ENCODE measurements at places on chromosomes 6 and 20.
A peak's percentile ranks its signal among the peaks of the same experiment; 100 is the strongest.

GRCh38 chr6:89409461-89410035 is 2.5 kb downstream of the RRAGD start:
- no peaks in the 10 kb centered on the region for H3K4me1 ChIP-seq
- H3K27ac ChIP-seq = no peak overlapping the region
- no peak overlapping the region for H3K4me3 ChIP-seq
- DNase-seq = no peak
- H3K36me3 ChIP-seq = no peaks in the 10 kb centered on the region

DNA sequence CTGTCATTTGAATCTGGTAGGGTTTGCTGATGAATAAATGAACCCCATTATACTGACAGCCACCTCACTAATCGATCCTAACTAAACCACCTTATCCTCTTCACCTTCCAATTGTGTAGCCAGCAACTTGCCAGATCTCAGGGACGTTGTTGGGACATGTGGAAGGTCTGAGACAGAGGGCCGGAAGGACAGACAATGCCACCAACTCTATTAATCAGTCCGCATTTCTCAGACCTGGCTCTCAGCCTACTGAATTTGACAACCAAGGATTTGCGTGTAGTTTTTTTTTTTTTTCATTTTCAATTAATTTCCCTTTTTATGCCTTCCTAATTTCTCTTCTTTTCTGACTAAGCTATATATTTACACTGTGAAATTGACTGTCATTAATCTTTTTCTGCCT is 122.5 kb downstream of the CARMIL1 start:
- no peak for DNase-seq
- H3K4me3 ChIP-seq = no peak overlapping the region
- H3K27me3 ChIP-seq = no peaks in the 10 kb centered on the region
- H3K4me1 ChIP-seq = peaks cover 20% of the 10 kb centered on the region
- no peaks in the 10 kb centered on the region for H3K36me3 ChIP-seq

- H3K4me3 ChIP-seq = no peak overlapping the region
- no peaks in the 10 kb centered on the region for H3K4me1 ChIP-seq
- peak; percentile 7 for DNase-seq
- H3K36me3 ChIP-seq = no peaks in the 10 kb centered on the region
- H3K27ac ChIP-seq = no peak overlapping the region
These were observed 9.6 kb upstream of the RIMS4 start for GRCh38 chr20:44819936-44820335.

DNA sequence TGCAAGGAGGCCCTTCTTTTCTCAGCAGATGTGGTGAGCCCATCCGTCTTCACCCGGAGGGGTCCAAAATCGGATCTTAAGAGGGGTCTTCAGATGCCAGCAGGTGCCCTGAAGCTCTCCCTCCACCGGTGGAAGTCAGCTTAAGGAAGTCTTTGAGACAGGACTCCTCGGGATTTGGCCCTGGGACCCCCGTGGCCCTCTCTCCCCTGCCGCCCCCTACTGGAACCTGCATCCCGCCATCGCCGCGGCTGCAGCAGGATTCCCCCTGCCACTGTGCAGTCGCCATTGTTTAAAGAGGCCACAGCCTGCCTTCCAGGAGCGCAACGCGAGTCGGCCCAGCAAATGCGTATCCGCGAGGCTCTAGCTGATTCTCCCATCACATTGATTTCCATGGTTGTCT is 292.5 kb upstream of the ZNF337 start:
- H3K4me3 ChIP-seq = no peak overlapping the region
- no peak overlapping the region for H3K27ac ChIP-seq
- no peaks in the 10 kb centered on the region for H3K36me3 ChIP-seq
- H3K4me1 ChIP-seq = no peaks in the 10 kb centered on the region

GRCh38 chr6:94130478-94130877 is 711.1 kb upstream of the EPHA7 start:
- no peaks in the 10 kb centered on the region for H3K27me3 ChIP-seq
- H3K4me1 ChIP-seq = no peaks in the 10 kb centered on the region
- H3K36me3 ChIP-seq = no peaks in the 10 kb centered on the region
- H3K4me3 ChIP-seq = no peak overlapping the region
- DNase-seq = no peak
- H3K27ac ChIP-seq = no peak overlapping the region

DNA sequence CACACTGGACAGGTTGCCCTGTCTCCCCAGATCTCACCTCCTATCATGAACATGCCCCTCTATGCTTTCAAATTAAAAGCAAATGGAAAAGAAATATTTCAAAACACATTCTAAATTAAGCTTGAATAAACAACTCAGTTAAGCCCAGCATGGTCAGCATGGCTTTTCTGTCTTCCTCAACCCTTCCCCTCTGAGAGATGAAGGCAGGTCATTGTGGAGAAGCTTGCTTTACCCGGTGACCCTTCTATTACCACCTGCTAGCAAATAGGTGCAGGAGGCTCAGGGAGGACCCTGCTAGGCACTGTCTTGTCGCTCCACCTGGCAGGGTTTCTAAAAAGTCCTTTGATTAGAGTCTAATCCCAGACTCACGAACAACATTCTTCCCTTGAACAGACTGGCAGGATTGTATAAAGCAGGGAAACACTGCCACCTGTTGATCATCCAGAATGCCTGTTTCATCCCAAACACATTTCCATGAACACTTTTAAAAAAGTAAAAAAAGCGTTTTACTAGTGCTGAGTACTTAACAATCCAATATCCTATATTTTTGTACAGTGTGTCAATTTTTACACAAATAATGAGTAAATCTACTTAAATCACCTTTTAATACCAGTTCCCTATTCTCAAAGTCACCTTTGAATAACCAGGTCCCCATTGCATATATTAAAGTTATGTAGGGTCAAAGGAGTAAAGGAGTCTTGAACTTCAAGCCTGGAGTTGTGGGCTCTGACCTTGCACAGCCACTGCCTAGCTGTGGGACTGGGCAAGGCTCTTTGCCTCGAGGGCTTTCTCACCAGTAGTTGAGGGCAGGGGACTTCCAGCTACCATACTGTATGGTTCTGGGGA is 75.5 kb downstream of the GPR6 start:
- H3K27me3 ChIP-seq = no peaks in the 10 kb centered on the region
- H3K36me3 ChIP-seq = no peaks in the 10 kb centered on the region
- H3K4me3 ChIP-seq = no peak overlapping the region
- H3K4me1 ChIP-seq = no peaks in the 10 kb centered on the region
- DNase-seq = no peak

- no peaks in the 10 kb centered on the region for H3K27me3 ChIP-seq
- no peak overlapping the region for H3K4me3 ChIP-seq
- H3K27ac ChIP-seq = no peak overlapping the region
- DNase-seq = no peak
- H3K4me1 ChIP-seq = no peaks in the 10 kb centered on the region
These were observed 15.2 kb upstream of the UQCC2 start for GRCh38 chr6:33726696-33727095.

GRCh38 chr6:158861686-158862381 is 42.7 kb upstream of the EZR start:
- H3K27ac ChIP-seq = no peak overlapping the region
- H3K4me3 ChIP-seq = no peak overlapping the region
- no peaks in the 10 kb centered on the region for H3K36me3 ChIP-seq

DNA sequence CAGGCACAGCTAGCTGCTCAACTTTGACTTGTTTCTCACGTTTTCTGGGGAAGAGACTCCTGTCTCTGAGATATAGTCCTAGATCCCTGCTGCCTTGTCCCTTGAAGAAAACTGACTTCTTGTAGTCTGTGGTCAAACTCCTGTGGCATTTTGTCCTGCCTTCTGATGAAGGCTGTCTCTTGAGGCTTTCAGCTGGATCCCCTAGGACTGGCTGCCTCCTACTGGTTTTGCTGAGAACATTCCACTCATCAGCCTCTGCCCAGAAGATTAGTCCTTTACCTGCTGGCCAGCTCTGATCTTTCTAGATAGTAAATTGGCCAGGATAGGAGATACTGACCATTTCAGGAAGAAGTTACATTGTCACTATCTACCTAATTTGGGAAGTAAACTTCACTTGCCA is 71.9 kb upstream of the CNR1 start:
- H3K4me3 ChIP-seq = no peak overlapping the region
- H3K27ac ChIP-seq = no peak overlapping the region
- no peak for DNase-seq
- no peaks in the 10 kb centered on the region for H3K36me3 ChIP-seq
- no peaks in the 10 kb centered on the region for H3K4me1 ChIP-seq
- H3K27me3 ChIP-seq = no peaks in the 10 kb centered on the region

DNA sequence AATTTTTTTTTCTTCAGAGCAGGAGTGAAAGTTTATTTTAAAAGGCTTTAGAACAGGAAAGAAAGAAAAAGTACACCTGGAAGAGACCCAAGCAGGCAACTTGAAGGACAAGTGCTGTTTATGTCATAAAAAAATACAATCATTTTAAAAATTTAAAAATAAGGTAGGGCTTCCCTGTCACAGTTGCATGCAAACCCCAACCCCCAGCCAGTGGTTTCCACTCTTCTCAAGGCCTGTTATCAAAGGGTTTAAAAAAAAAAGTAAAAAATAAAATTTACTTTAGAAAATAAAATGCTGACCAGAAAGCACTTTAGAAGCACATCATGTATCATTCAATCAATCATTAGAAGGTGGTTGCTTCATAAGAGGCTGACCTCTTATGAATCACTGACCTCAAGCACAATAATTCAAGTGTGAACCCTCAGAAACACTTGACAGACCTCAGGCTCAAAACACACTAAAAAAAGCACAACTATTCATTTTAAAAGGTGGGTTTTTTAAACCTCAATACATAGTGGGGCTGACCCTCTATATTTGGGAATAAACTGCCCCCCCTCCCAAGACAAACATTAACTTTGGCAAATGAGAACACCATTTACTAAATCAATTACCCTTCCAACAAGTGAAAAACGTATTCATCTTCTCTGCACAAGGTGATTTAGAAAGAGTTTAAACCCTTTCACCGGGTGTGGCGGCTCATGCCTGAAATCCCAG is 15.6 kb downstream of the ILRUN start:
- DNase-seq = no peak
- H3K4me3 ChIP-seq = no peak overlapping the region
- H3K27ac ChIP-seq = peak overlapping the region; percentile 62
- peaks cover 4% of the 10 kb centered on the region for H3K4me1 ChIP-seq
- no peaks in the 10 kb centered on the region for H3K27me3 ChIP-seq
- no peaks in the 10 kb centered on the region for H3K36me3 ChIP-seq

DNA sequence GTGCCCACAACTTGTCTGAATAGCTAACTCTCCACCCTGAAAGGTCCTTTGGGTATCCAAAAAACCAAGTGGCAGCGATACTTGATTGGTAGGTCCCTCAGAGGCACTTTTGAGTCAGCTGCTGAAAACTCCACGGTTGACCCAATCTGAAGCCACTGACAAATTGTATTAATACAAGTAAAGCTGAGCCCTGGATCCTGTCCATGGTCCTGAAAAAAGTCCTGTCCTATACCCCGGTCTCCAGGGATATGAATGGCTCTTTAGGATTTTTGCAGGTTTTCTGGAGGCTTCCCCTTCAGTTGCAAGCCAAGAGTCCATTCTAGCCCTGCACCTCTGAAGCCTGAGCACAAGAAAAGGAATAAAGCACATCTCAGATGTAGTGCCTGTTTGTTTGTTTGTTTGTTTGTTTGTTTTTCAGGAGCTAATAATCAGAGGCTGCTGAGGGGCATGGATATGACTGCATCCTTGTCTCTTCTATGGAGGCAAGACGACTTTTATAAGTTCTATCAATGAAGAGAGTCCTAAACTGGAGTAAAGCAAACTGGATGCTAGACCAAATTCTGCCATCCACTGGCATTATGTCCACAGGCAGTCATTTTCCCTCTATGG is 1.7 kb upstream of the SLC12A5 start:
- H3K4me1 ChIP-seq = no peaks in the 10 kb centered on the region
- peaks cover 14% of the 10 kb centered on the region for H3K27me3 ChIP-seq
- no peak for DNase-seq
- no peak overlapping the region for H3K27ac ChIP-seq
- H3K4me3 ChIP-seq = no peak overlapping the region
- no peaks in the 10 kb centered on the region for H3K36me3 ChIP-seq

- no peak overlapping the region for H3K4me3 ChIP-seq
- H3K27me3 ChIP-seq = no peaks in the 10 kb centered on the region
- no peaks in the 10 kb centered on the region for H3K4me1 ChIP-seq
- DNase-seq = no peak
These were observed 43.4 kb downstream of the MYH7B start for GRCh38 chr20:34999021-34999451.

All from ascending aorta (tissue), 2 donors.